ELR (cell line): ENCODE measurements at places on chromosomes 13 and 19.

GRCh38 chr13:111242585-111242984 is 77.9 kb upstream of the TEX29 start:
- no peak for DNase-seq

DNA sequence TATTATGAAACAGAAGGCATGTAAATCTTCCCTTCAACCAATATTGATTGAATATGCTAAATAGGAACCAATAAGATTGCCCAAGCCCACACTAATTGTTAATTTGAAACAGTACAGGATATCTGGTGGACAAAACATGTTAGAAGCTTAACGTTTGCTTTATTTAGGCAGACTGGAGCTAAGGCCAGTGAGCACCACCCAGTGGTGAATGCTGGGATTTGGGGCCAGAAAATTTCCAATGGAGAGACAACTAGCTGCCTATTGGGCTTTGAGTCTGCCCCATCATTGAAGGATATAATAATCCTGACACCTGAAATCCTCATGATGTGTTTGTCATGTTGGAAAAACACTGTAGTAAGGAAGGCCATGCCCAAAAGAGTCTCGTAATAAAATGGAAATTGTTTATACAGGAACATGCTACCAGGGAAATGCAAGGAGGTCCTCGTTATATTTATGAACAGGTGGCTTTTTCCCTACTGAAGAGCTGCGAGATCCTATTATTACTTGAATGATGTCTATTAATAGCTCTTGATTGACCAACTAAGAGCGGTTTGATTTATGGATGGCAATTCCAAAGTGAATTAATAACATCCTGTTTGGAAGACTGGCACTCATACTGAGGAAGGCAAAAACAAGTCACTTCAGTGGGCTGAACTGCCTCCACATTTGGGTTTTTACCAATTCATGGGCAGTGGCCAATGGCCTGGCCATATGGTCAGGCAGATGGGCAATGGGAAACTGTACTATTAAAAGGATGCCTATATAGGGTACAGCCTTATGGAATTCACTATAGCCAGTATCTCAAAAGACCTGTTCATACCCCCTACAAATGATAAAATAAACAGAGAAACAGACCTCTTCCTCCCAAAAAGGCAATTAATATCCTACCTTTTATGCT is 8.7 kb downstream of the SIGLECL1 start:
- peak; percentile 42 for DNase-seq

- no peak for DNase-seq
Measured at GRCh38 chr13:109963960-109964563, 177.7 kb upstream of the IRS2 start.

DNA sequence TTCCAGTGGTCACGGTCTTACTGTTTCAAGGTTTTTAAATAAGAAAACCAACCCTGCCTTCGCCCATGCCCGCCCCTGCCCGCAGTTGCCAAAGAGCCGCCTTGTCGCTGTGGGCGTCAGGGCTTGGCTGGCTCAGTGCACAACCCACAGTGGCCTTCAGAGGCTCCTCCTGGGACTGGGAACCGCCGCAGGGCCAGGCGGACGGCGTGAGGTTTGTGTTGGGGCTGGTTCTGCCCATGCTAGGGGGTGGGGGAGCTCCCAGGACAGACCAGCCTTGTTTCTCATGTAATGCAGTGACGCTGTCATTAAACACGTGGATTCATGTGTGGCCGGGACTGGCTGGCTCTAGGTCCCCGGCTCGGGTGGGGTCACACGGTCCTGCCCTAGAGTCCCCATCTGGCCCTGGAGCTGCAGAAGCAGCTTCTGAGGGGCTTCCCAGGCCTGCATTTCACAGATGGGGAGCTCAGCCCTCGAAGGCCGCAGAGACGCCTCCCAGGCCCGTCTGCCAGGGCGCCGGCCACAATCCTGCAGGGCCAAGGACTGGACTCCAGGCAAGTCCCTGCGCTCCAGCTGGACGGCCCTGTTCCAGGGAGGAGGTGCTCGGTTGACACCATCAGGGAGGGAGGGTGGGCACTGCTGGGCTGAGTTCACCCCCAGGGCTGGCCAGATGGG is 2.4 kb upstream of the TEKTIP1 start:
- DNase-seq, result no peak

GRCh38 chr13:112799394-112799793 is 109.6 kb downstream of the ATP11A start:
- DNase-seq, result no peak
